ENCODE measurements at places on chromosomes 1 and 21. TPM values are rescaled to one million over a fixed set of nuclear protein-coding genes. Genes with fewer than 3 reads are reported as not detected.

- DNase-seq = no peak
These were observed 76.2 kb upstream of the TLR5 start for GRCh38 chr1:223219318-223219635.

DNA sequence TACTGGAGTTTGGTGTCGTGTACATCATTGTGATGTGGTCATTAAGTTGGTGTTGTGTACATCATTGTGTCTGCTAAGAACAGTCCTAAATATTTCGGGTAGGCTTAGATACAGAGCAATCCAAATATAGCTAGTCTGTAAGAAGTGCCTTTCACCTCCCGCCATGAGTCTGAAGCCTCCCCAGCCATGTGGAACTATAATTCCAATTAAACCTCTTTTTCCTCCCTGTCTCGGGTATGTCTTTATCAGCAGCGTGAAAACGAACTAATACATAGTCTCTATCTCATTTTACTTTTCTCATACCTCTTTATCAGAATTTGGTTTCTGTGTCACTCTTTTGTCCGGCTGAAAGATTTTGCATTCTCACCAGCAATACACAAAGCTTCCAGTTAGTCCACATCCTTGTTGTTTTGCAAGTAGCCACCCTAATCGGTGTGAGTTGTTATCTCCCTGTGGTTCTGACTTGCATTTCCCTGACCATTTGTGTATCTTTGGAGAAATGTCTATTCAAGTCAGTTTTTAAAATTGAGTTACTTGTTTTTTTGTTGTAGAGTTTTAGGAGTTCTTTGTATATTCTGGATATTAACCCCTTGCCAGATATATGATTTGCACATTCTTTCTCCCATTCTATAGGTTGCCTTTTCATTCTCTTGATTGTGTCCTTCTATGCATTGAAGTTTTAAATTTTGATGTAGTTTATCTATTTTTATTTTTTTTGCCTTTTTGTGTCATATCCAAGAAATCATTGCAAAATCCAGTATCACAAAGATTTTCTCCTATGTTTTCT, 56.5 kb downstream of the FNBP1L start:
- no peak for DNase-seq

DNA sequence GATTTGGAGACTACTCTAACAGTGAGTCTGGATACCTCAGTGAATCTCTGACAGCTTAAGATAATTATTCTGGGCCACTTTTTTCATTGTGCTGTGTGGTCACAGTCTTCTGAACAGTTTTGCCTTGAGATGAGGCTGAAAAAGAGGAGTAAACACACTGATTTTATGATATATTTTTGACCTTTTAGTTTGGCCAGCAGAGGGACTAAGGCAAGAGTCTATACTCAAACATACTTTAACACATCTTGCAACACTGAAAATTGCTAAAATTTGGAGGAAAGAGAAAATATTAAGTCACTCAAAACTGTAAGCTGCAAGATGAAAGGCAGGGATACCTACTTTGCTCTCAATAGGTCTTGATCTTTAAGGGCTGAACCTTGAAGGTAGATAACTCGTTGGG, 182.7 kb downstream of the KCNT2 start:
- no peak for DNase-seq

GRCh38 chr1:15283526-15283925, 36.5 kb downstream of the FHAD1 start:
- no peak for DNase-seq

GRCh38 chr21:45423201-45423955, 18.4 kb downstream of the COL18A1 start:
- DNase-seq = no peak

GRCh38 chr1:31470794-31471315, 57.8 kb downstream of the SERINC2 start:
- no peak for DNase-seq

GRCh38 chr1:10941891-10942541, 70.4 kb upstream of the TARDBP start:
- DNase-seq = peak; percentile 47

GRCh38 chr1:46277658-46278373, 25.6 kb downstream of the LRRC41 start:
- no peak for DNase-seq

- no peak for DNase-seq
These were observed 146.4 kb downstream of the FGGY start for GRCh38 chr1:59443310-59443709.

- no peak for DNase-seq
These were observed 55.9 kb upstream of the PAX7 start for GRCh38 chr1:18574754-18575153.

- DNase-seq = no peak
These were observed 5.0 kb downstream of the CTBS start for GRCh38 chr1:84569216-84569615.

DNA sequence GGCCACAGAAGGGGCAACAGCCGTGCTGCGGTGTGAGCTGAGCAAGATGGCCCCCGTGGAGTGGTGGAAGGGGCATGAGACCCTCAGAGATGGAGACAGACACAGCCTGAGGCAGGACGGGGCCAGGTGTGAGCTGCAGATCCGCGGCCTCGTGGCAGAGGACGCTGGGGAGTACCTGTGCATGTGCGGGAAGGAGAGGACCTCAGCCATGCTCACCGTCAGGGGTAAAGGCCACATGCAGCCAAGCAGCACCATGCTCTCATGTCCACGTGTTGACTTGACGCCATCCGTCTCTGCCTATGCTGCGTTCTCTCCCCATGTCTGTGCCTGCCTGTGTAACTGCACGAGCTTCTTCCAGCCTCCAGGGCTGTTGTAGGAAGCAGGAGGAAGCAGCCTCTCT, 85.5 kb downstream of the OBSCN start:
- DNase-seq = no peak

- DNase-seq = peak; percentile 68
These were observed 292.8 kb upstream of the B3GALT2 start for GRCh38 chr1:193479187-193479586.

DNA sequence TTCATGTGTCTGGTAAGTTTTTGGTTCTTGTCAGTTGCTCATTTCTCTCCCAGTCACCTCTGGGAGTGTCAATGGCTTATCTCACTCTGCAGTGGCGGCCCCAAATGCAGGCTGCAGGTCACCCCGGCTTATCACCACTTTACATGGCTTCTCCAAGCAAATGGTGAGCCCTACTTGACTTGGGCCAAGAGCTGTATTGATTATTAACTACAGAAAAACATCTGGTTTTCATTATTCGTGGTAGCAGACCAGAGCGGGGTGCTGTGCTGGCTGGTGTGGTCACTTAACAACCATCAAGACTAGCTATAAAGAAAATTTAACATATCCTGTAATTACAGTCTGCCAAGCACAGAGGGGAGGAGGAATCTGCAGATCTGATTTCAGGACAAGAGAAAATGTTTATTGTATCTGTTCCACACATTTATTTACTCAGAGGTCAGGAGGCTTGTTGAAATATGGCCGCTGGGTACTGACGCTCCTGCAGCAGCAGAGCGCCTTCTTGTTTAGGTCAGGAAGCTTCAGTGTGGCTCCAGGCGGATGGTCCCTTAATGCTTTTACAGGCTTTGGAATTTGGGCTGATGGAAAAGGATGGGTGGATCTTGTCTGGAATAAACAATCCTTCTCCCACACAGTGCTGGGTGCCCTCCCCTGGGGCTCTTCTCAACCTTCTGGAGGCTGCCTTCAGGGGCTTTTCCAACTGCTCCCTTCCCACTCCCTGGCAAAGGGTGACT, 87.8 kb downstream of the HLX start:
- DNase-seq = no peak

GRCh38 chr1:8625981-8626898, 191.2 kb downstream of the RERE start:
- no peak for DNase-seq

- no peak for DNase-seq
These were observed 5.8 kb downstream of the KCNJ10 start for GRCh38 chr1:160064164-160064563.

DNA sequence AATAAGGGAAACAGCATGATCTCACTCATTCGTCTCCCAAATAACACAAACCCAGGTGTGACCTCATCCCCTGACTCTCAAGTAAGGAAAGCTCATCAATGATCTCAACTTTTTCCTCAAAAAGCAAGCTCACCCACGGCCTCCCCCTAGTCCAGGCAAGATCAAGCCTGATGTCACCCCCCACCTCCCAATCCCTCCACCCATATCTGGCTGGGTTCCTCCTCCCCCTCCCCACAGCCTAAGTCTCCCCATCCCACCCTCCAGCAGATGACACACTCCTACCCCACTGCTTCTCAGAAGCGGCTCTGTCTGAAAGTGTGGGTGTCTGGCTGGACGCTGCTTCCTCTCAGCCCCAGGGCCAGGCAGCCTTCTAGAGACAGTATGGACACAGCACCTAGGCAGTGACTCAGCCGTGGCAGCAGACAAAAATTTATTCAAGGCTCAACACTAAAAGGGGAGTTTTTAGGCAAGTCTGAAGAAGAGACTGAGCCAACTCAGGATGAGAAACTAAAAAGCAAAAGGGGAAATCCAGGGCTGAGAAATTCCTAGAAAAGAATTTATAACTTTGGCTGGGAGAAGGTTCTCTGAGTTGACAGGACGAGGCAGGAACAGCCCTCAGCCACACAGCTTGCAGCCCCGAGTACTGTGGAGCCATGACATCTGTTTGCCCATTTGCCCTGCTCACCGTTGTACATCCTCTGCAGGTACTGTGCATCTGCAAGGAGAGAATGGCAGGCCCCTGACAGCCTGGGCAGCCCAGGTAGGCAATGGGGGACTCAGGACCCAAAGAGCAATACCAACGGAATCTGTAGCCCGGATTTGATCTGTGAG, 81.6 kb upstream of the LRRC8D start:
- DNase-seq = no peak

DNA sequence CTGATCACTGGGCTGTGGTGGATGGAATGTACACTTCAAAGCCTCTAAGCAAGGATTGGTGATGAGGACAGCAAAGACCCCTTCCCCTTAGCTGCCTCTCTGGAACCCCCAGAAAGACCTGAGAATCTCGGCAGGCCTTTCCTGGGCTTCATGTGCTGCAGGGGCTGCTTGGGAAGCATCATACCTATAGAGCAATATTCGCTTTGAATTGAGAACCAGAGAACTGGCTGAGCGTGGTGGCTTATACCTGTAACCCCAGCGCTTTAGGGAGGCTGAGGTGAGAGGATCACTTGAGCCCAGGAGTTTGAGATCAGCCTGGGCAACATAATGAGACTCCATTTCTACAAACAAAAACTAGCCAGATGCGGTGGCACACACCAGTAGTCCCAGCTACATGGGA, 22.0 kb downstream of the CSF1 start:
- no peak for DNase-seq

DNA sequence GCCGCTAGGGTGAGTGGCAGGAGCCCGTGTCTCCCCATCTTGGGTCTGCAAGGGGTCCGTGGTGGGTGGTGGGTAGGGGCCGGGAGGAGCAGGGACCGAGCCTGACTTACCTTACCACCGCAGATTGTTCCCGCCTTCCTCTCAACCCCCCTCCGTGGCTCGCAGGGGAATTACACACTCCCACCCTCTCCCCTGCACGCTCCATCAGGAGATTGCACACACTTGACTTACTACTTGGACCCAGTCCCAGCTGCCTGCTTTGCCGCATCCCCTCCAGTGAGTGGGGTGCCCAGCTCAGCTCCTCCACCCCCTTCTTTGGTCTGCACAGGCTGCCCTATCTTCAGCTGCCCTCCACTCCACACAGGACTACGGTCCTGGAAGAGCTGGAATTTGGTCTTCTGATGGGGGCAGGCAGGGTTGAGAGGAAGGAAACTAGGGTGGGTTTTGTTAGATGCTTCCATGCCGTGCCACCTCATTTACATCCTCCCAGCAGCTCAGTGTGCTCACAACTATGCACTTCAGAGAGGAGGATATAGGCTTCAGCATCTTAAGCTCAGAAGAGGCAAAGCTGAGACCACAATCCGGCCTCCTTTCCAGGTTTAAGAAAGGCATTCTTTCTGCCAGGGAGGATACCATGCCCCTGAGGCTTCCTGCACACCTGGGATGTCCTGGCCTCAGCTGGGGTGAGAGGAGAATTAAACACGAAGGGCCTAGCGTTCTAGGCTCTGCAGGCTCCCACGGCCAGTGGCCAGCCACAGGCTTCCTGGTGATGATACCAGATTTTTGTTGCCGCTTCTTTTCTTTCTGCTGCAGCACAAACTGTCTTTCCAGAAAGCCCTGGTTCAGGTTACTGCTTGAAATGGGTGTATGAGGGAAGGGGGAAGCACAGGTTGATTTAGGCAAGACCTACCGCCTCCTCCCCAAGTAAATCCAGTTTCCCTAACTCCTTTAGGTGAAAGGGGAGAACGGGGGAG, 2.3 kb downstream of the KCNC4 start:
- no peak for DNase-seq

DNA sequence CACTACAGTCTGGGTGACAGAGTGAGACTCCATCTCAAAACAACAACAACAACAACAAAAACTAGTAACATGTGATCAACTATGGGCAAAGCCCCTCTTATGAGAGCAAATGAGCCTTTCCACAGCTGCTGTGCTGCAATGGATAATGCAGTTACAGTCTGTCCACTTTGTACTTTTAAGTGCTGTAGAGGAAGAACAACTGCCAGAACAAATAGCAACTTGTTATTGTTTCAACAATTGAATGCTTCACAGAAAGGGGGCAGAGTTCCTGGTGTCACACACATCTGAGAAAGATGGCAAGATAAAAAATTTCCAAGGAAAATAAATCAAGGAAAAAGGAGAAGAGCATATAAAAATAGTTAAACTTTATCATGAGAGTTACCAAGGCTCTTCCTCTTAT, 243.6 kb upstream of the DMRTA2 start:
- DNase-seq = no peak

DNA sequence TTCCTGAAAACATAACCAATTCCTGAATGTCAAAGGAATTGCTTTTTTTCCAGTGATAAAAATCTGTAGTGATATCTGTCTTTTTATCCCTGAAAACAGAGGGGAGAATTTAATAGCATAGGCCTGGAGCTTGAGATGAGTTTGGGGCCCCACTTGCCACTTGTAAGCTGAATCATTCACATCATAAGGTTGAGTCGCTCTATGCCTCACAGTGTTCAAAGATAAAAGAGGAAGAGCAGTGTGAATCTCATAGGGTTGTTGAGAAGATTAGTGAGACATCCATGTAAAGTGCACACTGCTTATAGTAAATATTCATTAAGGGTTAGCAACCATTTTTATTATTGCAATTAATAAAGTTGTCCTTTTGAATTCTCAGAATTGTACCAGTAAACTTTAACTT, 271.3 kb downstream of the DNM3 start:
- DNase-seq = no peak

DNA sequence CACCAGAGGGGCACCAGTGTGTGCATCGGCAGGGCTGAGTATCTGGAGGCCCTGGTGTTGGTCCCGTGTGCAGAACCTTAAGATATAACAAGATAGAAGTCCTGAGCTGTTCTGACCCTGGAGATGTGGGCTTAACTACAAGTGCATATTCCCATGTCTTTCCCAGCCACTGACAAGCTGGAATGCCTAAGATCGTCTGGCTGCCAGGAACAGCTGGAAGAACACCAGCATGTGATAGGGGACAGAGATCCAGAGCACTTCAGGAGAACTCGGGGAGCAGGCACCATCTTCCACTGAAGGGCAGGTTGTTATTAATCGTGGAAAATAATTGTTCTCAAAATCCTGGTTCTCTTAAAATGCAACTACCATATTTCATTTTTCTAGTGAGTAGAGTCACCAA, 419.9 kb upstream of the RUNX1 start:
- DNase-seq = no peak

PLA2G5 gene
- total RNA-seq = 4.9 TPM

SAMD11 gene
- total RNA-seq = 15.0 TPM

PRR9 gene
- total RNA-seq = not detected

KIF17 gene
- total RNA-seq = 4.7 TPM

CLDN14 gene
- total RNA-seq = 1.1 TPM

S100A7 gene
- total RNA-seq = not detected

CALML6 gene
- total RNA-seq = 0.32 TPM

AMY1A gene
- total RNA-seq = not detected

NMNAT2 gene
- total RNA-seq = 16.9 TPM

ST6GALNAC3 gene
- total RNA-seq = 5.9 TPM
